ENCODE measurements at places on chromosomes 2 and 18.

- no peak for DNase-seq
Observed at GRCh38 chr18:56651771-56652092, 573 bp downstream of the WDR7 start.

DNA sequence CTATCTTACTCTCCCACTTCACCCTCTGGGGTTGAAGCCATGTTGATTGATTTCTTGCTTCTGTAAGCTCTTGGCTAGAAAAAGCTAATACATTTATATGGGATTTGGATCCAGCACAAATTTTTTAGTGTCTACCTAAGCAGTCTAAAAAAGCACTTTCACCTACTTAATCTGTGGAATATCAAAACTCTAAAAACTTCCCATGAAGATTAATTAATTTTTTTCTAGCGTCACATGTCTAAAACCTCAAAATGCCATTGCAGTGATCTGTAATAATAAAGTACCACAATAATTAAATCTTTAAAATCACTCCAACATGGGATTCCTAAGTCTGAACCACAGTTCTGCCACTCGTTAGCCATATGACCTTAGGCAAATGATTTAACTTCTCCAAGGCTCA lies 180.1 kb downstream of the EN1 start:
- DNase-seq: no peak

- DNase-seq: no peak
Observed at GRCh38 chr2:173750353-173750801, 214.8 kb downstream of the SP3 start.

- no peak for DNase-seq
Observed at GRCh38 chr2:226185616-226186211, 613.9 kb downstream of the IRS1 start.

DNA sequence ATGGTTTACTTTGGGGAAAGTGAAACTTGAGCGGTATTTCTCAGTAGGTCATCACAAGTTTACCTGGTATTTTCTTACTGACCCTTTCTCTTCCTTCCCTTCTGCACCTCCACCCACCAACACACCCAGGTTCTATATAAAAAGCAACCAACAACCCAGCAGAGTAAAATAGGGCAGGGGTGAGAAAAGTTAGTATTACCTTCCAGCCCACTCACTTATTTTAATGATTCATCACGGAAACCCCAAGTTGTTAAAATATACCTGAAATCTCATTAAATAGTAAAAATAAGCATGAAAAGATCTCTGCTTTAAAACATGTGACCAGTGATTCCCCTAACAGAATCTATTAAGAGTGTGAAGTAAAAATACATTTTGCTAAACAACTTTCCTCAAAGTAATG lies 306.1 kb downstream of the ZEB2 start:
- peak; percentile 14 for DNase-seq
